Activated CD8-positive, alpha-beta memory T cell treated with anti-CD3 and anti-CD28 coated beads, Interleukin-2, amount 50 U/mL, for 4 hours (primary cell): ENCODE measurements at places on chromosomes 2 and 18.

DNA sequence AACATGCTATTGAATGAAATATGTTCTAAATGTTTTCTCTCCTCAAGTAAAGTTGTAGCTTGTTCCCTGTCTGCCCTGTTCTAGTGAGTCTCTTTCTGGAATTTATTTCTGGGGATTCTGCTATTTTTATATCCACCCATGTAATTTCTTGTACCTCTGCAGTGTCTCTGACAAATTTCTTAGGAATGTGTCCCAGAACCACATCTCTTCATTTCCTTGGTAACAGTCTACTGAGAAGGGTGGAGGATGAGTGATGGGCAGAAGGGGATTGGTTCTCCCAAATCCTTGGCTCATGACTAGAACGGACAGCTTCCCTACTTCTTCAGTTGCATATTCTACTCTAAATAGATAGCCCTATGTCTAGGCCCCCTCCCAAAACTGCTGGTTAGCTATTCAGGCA, 490.6 kb upstream of the LINC00305 start:
- no peak for DNase-seq

DNA sequence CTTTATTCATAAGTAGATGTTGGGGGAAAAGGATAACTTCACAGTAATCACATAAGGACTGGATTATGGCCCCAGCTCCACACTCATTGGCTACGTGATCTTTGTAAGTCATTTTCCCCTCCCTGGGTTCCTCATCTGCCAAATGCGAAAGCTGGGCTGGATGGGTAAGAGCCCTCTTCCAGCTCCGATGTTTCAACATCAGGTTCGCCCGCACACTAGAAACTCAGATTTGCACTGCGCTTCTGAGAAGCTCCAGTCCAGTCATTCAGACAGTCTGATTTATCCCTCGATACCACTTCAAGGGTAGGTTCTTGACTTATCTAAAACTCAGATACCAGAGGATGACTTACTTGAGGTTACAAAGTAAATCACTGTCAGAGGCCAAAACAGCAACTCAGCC, 31.0 kb upstream of the RMDN2 start:
- DNase-seq, result no peak

DNA sequence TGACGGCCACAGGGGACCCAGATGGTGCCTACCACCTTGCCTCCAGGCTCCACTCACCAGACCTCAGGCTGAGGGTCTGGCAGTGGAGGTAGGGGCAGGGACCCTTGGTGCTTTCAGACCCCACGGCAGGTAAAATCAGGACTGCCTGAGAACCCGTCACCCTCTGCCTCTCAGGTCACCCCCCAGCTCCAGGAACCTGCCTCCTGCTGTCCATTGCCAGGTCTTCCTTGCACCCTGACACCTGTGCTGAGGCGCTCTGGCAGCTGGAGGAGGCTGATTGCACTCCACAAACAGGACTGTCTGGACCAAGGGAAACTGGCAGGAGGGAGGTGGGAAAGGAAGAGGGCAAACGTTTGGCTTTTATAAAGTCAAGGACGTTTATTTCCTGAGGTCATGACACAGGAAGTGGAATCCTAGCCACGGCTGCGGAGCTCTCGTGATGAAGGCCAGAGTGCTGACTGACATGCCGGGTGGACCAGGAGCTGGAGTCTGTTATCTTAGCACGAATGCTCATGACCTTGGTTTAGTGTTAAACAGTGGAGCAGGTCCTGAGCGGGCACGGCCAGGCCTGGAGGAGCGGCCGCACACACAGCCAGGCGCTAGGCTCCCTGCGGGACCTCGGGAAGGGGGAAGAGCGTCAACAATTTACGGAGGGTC, 40.5 kb downstream of the ANO7 start:
- DNase-seq, result no peak

DNA sequence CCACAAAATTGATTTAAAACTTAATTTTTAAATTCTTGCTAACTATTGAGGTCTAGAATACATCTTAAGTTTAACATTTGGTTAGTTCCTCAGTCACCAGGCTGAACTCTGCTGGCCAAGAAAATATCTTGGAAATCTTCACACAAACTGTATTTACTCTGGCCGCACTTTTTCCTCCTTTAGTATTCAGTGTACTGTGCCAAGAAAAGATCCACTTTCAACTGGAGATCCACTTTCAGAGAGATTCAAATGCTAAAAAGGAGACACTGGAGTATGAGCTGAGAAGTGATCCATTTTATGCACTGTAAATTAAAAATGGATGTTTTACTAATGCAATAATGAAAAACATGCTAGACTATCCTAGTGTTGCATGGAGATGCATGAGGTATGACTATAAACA, 98.1 kb downstream of the ANTXR1 start:
- DNase-seq, result no peak

DNA sequence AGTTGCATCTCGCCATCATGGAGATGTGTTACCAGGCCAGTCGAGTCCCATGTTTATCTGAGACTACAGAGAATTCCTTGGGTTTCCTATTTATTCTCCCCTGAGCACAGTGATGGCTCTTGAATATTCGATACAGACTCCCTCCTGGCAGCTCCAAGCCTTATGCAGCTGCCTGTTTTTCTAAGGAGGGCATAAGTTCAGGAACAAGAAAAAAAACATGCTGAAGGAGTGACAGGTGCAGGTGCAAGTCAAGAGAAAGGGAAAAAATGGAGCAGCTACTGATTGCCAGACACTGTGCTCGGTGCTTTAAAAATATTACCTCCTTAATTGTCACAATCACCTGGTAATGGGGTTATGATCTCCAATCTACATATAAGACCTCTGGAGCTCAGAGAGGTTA, 177.2 kb upstream of the DPP10 start:
- DNase-seq, result no peak

DNA sequence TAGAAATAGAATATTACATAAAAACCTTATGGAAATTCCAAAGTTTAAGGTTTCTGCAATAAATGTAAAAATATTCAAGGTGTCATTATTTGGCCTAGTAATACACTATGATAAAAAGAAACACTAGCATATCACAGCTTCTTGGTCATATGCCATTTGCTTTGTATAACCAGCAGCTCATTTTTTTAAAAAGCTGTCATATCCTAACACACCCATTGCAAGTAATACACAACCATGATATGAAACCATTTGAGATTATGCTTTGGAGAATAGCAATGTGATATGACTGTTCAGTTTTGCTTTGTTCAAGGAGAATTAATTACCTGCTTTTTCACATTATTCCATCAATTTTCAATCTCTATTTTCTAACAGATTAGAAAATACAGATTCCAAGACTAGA, 149.0 kb downstream of the IKZF2 start:
- DNase-seq, result no peak

- DNase-seq, result no peak
These were observed 22.0 kb downstream of the KATNAL2 start for GRCh38 chr18:46939337-46939963.

GRCh38 chr2:44250376-44250775, 24.9 kb upstream of the SLC3A1 start:
- no peak for DNase-seq

GRCh38 chr2:64143169-64144056, 807 bp downstream of the PELI1 start:
- peak; percentile 36 for DNase-seq

- DNase-seq, result no peak
These were observed 843.2 kb downstream of the LRRTM4 start for GRCh38 chr2:76679025-76679396.

DNA sequence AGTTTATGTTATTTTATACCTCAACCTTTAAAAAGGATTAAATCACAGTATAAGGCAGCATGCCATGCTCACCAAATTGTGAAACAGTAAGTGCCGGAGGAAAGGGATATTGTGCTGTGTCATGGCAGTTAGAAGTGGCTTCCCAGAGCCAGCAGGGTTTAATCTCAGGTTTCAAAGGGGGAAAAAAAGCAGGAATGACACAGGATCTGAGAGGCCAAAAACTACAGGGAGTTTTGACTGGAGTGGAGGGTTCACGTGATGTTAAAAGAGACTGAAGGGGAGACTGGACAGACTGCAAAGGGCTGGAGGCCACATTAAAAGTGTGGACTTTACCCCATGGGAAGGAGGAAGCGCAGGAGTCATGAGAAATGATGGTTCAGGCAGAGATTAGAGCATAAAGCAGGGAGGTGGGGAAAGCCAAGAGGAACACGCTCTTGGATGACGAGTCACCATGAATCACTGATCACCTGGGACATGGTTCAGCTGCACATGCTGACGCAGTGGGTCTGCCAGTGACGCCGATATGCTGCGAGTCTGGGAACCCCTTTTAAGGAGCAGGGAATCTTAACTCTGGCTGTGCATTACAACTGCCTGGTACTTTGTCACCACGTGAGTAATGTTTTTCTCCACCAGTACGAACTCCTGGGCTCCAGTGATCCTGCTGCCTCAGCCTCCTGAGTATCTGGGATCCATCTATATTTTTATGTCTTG, 6.1 kb downstream of the CHMP1B start:
- no peak for DNase-seq

GRCh38 chr2:12612671-12613070, 104.1 kb upstream of the TRIB2 start:
- no peak for DNase-seq

DNA sequence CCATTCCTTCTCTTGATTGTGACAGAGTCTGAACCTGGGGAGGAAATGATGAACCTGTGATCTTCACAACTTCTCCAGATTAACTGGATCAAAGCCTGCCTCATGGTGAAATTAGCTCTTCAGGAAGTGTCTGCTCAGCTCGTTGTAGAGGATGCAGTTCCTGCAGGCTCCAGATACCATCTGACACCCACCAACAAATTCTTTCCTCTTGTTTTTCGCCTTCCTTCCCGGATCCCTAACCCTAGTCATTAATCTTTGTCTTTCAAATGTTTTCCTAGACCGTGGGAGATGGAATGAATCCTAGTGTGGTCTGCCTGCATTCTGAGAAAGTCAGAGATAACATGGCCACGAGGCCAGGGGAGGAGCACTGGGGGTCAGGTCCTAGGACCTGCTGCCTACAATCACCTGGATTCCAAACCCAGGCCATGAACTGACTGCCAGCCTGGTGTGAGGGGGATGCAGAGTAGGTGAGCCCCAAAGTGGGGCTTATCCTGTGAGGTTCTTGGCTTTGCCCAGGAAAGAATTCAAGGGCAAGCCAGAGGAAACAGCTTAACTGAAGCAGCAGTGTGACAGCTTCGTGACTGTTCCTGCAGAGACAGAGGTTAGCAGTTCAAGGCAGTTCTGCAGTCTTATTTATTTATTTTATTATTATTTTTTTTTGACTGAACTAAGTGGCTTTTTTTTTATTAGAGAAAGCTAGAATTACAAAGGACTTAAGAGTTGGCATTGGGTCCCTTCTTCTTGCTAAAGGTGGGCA, 67.8 kb downstream of the DIPK1C start:
- no peak for DNase-seq

DNA sequence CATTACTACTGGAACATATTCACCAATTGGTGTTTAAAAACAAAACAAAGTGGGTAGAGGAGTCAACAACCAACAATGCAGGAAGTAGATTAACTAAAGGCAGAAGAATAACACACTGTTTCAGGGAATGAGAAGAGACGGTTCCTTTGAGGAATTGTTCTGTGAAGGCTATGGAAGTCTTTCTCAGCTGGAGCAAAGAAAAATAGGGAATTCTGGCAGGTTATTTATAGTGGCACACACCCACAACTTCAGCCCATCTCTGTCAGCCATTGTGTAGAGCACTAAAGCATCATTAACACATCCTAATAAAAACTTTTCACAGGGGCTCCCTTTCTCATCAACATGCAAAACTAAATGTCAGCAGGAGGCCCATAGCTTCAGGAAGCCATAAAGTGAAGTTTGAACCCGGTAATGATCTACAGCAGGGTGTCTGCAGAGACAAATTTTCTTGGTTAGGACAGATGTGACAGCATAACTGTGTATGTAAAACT, 113.6 kb downstream of the CDH2 start:
- no peak for DNase-seq

DNA sequence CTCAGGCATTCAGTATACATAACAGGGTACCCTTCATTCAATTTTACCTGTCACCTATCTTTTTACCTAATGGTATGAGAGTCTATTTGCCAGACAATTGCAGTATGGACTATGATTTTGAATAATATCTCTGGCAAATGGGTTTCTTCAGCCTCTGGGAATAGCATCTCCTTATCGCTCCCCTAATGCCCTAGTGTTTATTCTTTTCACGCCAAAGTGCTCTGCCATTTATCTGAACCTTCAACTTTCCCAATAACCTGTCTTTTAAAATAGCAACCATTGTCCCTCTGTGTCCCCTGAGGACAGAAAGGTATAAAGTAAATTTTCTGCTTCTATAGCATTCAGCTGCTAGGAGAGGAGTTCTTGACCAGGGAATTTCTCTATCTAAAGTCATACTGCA, 45.0 kb upstream of the FSHR start:
- DNase-seq, result no peak

DNA sequence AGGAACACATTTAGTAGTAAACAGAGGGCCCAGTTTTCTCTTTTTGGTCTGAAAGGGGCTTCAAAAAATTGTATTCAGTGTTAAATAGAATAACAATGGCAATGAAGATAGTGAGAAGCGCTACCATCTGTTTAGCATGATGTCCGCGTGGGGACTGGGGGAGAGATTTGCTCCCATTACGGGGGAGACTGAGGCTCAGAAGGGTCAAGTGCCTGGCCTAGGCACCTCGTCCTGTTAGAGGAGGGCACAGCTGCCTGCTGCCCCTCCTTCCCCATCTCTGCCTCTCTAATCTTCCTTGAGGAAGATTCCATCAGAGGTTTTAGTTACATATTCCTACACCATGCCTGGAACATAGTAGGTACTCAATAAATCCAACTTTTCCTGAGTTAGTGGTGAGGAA, 10.1 kb upstream of the TMEM185B start:
- no peak for DNase-seq

- no peak for DNase-seq
These were observed 81.8 kb downstream of the FAM168B start for GRCh38 chr2:131011486-131011885.

DNA sequence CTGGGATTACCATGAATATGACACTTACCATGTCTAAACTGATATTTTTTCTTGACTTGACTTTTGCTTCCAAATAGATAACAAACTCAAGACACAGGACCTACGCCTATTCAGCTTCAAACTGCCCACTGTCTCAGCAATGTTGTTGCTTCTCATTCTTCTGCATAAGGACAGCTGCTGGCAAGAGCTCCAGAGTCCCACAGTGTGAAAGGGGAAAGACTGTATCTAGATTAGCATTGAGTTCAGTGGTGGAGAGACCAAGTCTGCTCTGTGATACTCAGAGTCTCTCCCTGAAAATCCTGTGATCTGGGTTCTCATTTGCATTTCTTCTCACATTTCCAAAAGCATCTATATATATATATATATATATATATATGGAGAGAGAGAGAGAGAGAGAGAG, 247.9 kb upstream of the NT5C1B start:
- no peak for DNase-seq

DNA sequence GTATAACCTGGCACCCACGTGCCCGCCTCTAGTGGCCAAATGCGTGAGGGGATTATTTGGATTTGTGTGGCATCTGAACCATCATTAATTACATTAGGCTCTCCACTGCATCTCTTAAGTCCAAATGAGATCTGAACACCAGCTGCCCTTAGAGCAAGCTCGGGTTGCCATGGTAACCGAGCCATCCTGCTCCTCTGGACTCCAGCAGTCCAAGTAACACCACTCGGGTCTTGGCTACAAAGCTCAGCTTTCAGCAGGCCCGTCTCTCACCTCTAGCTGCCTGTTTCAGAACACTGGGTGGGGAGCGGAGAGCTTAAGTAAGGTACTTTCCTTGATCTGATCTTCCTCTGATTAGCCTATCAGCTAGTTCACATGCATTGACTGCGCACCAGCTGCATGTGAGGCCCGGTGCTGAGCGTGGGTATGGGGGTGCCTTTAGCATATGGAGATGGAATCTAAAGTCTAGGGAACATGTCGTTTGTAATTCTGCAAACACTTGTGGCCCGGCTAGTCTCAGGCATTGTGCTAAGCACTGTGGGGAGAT, 14.1 kb upstream of the CYS1 start:
- DNase-seq, result no peak
